ENCODE measurements at places on chromosomes 2 and 18. TPM values are rescaled to one million over a fixed set of nuclear protein-coding genes. Genes with fewer than 3 reads are reported as not detected.

UGT1A3 gene
- 0.64 TPM for total RNA-seq

TEX44 gene
- total RNA-seq = not detected

ELOA2 gene
- not detected for total RNA-seq

SLC14A1 gene
- total RNA-seq = not detected

RUFY4 gene
- total RNA-seq = not detected

DNA sequence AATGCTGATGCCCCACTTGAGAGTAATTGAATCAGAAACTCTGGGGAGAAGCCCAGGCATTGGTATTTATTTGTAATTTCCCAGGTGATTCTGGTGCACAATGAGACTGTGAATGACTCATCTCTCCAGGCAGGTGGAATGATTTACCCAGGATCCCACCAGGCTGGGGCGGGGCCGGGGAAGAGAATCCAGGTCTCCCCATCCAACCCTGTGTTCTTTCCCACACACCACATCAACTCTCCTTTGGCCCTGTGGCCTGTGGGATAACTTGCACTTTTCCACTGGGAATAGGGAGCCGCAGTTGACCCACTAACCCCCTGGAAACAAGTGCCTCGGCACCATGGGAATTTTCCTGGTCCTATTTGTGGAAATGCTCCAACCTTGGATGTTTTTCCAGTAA, 409.8 kb downstream of the ZNF521 start:
- H3K27me3 ChIP-seq = no peaks in the 10 kb centered on the region
- no peak for DNase-seq
- H3K36me3 ChIP-seq = no peaks in the 10 kb centered on the region
- no peaks in the 10 kb centered on the region for H3K4me1 ChIP-seq
- no peak overlapping the region for H3K4me3 ChIP-seq

DNA sequence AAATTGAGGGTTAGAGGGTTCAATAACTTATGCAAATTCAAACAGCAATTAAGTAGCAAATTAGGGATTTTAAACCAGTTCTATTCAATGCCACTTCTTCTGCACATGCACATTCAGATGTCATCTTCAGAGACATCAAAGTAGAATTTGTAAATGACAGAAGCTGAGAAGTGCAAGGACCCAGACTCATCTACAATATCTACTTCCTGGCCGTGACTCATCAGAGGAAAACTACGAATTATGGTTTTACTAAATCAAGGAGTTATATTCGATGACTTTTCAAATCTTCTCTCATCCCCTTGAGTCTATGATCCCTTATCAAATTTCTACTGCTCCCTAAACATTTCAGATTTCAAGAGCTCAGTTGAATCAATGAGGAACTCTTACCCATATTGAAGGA, 20.0 kb upstream of the STAT4 start:
- H3K27me3 ChIP-seq = no peaks in the 10 kb centered on the region
- H3K27ac ChIP-seq = peak overlapping the region; percentile 65
- H3K36me3 ChIP-seq = no peaks in the 10 kb centered on the region
- H3K4me3 ChIP-seq = no peak overlapping the region
- H3K4me1 ChIP-seq = peaks cover 64% of the 10 kb centered on the region
- DNase-seq = no peak

DNA sequence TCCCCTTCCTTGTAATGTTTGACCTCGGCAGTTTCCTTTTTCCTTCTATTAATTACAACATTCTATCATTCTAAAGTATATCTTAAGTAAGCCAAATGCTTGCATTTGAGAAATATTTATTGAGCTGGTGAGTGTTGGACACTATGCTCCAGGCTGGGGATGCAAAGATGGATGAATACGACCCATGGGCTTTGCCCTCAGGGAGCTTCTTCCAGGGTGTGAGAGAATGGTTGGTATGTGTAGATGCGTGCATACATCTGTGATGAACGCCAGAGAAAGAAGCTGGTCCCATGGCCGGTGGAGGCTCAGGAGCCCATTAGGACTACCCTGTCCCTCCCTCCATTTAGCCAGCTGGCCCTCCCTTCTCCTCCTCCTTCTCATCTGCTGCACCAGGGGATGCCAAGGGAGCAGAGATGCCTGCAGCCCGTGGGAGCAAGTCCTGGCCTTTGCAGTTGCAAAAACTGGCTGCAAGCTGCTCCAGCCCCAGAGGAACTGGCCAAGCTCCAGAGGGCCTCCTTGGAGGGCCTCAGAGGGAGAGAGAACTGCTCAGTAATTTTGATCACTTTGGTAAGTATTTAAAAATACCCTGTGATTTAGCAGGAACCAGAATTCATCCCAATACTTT, 65.7 kb upstream of the FOSL2 start:
- H3K36me3 ChIP-seq = no peaks in the 10 kb centered on the region
- no peak overlapping the region for H3K4me3 ChIP-seq
- no peak overlapping the region for H3K27ac ChIP-seq
- H3K27me3 ChIP-seq = no peaks in the 10 kb centered on the region

DNA sequence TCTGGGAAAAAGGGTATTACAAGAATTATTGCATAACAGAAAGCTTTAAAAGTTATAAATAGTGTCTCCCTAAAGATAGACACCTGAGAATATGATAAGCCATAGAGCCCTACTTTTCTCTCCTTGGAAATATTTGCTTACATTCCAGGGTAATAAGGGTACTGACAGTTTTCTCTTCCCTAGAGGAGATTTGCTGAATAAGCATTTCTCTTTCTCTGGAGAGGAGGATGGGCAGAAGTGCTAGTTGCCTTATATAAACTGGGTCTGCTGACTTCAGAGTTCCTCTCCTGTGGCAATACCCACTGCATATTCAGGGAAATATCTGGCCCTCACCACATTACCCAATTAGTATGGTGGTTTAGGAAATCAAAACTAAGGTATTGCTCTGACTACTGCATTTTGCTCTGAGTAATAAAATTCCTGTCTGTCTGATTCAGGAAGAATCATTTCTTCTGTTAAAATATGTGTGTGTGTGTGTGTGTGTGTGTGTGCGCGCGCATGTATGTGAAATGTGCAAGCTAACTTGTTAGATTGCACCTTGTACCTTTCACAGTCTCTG, 1391.3 kb downstream of the DSC3 start:
- no peak overlapping the region for H3K4me3 ChIP-seq
- H3K36me3 ChIP-seq = no peaks in the 10 kb centered on the region
- no peaks in the 10 kb centered on the region for H3K27me3 ChIP-seq
- no peak for DNase-seq

DNA sequence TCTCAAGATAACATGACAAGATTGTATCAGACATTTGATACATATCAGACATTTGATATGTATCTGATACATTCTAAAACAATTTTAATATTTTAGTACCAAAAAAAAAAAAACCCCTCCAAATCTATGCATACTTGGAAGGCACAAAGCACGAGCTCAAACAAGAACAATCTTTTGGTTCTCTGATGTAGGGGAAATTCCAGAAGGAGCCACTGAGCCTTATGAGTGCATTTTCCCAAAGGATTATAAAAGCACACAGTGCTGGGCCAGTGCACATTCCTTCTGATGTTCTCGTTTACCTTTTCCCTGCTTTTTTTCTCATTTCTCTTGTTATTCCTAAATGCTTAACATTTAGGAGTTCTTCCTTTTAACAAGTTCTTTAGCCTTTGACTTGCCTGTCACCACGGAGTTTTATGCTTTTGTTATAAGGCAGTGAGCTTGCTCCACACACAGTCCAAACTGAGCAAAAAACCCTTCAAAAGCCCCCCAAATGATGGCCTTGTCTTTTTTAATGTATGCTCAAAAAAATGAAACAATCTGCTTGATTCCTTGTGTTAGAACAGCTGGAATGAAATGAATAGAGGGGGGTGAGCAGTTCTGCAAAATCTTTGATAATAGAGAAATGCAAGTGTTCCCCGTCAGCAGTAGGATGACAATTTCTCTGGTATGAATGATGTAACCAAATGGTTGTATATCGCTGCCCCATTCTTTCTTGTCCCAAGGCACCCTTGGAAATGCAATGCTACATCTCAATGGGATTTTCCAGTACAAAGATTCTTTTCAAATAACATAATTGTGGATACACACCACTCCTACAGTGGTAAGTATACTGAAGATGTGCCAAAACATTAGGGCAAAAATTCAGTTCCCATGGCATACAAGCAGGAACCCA, 597.2 kb upstream of the ZEB2 start:
- no peaks in the 10 kb centered on the region for H3K27me3 ChIP-seq
- no peak overlapping the region for H3K4me3 ChIP-seq
- H3K27ac ChIP-seq = no peak overlapping the region
- DNase-seq = no peak
- no peaks in the 10 kb centered on the region for H3K4me1 ChIP-seq
- no peaks in the 10 kb centered on the region for H3K36me3 ChIP-seq

- no peak overlapping the region for H3K4me3 ChIP-seq
- no peaks in the 10 kb centered on the region for H3K36me3 ChIP-seq
- DNase-seq = no peak
- no peaks in the 10 kb centered on the region for H3K4me1 ChIP-seq
- H3K27ac ChIP-seq = no peak overlapping the region
- H3K27me3 ChIP-seq = no peaks in the 10 kb centered on the region
Observed at GRCh38 chr18:77948567-77948966, 698.9 kb downstream of the GALR1 start.

GRCh38 chr18:42087235-42087634, 132.2 kb downstream of the PIK3C3 start:
- DNase-seq = no peak
- H3K4me3 ChIP-seq = no peak overlapping the region
- H3K4me1 ChIP-seq = no peaks in the 10 kb centered on the region
- no peaks in the 10 kb centered on the region for H3K36me3 ChIP-seq

GRCh38 chr2:193584522-193584938, 1389.8 kb upstream of the TMEFF2 start:
- no peaks in the 10 kb centered on the region for H3K36me3 ChIP-seq
- peaks cover 9% of the 10 kb centered on the region for H3K4me1 ChIP-seq
- H3K27ac ChIP-seq = peak overlapping the region; percentile 17
- peak; percentile 63 for DNase-seq

- peaks cover 7% of the 10 kb centered on the region for H3K4me1 ChIP-seq
- DNase-seq = peak; percentile 36
- H3K4me3 ChIP-seq = no peak overlapping the region
- peaks cover 2% of the 10 kb centered on the region for H3K36me3 ChIP-seq
Observed at GRCh38 chr2:127048969-127049897, 57.7 kb downstream of the BIN1 start.

- H3K4me1 ChIP-seq = no peaks in the 10 kb centered on the region
- H3K4me3 ChIP-seq = no peak overlapping the region
- DNase-seq = no peak
- H3K27ac ChIP-seq = no peak overlapping the region
Observed at GRCh38 chr18:74929110-74929509, 279.8 kb downstream of the PTGR3 start.

GRCh38 chr2:235940330-235940729, 227.9 kb downstream of the GBX2 start:
- no peaks in the 10 kb centered on the region for H3K27me3 ChIP-seq
- no peaks in the 10 kb centered on the region for H3K4me1 ChIP-seq
- H3K36me3 ChIP-seq = no peaks in the 10 kb centered on the region
- H3K27ac ChIP-seq = no peak overlapping the region

- no peak overlapping the region for H3K4me3 ChIP-seq
- no peaks in the 10 kb centered on the region for H3K36me3 ChIP-seq
- H3K4me1 ChIP-seq = no peaks in the 10 kb centered on the region
- H3K27ac ChIP-seq = no peak overlapping the region
- H3K27me3 ChIP-seq = no peaks in the 10 kb centered on the region
- DNase-seq = no peak
Observed at GRCh38 chr2:7721413-7721995, 804.3 kb downstream of the RNF144A start.

Measured in Caco-2 (cell line).